ENCODE measurements at places on chromosomes 13 and 19.

DNA sequence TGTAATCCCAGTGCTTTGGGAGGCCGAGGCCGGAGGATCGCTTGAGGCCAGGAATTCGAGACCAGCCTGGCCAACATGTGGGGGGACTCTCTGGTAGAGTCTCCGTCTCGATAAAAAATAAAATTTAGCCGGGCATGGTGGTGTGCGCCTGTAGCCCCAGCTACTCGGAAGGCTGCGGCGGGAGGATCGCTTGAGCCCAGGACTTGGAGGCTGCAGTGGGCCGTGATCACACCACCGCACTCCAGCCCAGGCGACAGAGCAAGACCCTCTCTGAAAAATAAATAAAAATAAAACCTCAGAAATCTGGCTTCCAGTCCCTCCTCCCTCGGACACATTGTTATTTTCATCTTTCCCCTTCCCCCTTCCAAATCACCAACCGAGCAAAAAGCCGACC, 332 bp downstream of the IRGQ start:
- DNase-seq, result no peak

GRCh38 chr19:40556953-40557530, 19.6 kb upstream of the SHKBP1 start:
- DNase-seq, result no peak

GRCh38 chr19:33325920-33326319, 23.6 kb upstream of the CEBPA start:
- DNase-seq, result no peak

GRCh38 chr19:19361075-19361594, 40.5 kb downstream of the MAU2 start:
- DNase-seq, result peak; percentile 63

- DNase-seq, result no peak
Observed at GRCh38 chr19:12953799-12954611, 3.0 kb downstream of the GADD45GIP1 start.

DNA sequence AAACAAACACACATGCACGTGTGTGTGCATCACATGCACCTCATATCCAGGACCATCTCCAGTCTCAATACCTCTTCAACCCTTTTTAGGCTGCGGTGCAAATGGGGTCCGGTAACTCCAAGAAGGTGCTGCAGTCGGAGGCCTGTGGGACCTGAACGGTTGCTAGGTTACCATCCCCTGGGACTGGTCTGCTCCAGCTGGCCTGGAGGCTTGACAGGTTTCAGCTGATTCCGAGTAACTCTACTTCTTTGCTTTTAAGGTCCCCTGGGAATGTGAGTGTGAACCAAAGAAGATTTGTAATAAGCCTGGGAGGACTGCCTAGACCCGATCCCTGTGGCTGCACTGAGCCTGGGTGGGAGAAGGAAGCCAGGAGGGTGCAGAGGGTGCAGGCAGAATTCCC, 117.5 kb downstream of the CCNA1 start:
- peak; percentile 35 for DNase-seq

GRCh38 chr13:51541037-51541436, 43.2 kb upstream of the WDFY2 start:
- DNase-seq, result no peak

DNA sequence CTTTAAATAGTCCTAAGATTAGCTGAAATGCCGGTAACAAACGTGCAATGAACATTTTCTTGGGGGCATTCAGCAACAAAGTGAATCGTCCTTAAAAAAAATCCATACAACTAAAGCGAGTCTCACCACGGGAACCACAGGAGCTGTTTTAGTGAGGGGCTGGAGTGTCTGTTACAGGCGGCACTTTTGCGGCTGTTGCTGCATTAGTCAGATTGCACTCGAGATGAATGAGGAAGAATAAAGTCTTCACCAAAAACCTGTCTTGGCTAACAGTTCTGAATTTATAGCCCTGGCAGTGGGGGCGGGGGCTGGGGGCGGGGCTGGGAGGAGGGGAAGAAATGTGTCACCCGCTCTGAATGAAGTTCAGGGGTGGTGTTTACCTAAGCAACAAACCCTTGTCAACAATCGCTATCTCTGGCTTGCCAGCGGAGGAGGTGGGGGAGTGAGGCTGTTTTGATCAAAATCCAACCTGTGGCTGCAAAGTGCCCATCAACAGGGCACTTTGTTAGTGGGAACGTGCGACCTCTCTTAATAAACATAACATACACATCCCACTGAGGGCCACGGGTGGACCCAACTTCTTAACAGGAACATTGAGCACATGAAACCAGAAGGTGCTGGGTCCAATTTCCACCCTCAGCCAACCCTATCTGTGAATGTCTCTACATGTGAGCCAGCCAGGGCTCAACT, 44.5 kb downstream of the RFX2 start:
- peak; percentile 82 for DNase-seq

DNA sequence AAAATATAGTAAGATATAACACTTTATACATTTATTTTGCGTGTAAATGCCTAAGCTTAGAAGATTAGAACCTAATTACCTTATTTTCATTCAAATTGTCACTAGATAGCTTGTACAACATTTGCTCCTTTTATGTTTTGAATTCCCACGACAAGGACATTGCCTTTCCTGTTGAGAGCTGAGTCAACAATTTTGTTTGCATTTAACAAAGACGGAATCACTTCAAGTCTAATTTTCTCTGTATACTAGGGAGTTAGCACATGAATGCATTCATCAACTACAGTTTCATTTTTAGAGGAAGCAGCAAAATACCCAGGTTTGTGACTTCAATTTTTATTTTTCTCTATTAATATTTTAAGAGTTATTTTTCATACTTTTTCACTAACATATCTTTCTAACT, 48.7 kb upstream of the PCCA start:
- peak; percentile 77 for DNase-seq

DNA sequence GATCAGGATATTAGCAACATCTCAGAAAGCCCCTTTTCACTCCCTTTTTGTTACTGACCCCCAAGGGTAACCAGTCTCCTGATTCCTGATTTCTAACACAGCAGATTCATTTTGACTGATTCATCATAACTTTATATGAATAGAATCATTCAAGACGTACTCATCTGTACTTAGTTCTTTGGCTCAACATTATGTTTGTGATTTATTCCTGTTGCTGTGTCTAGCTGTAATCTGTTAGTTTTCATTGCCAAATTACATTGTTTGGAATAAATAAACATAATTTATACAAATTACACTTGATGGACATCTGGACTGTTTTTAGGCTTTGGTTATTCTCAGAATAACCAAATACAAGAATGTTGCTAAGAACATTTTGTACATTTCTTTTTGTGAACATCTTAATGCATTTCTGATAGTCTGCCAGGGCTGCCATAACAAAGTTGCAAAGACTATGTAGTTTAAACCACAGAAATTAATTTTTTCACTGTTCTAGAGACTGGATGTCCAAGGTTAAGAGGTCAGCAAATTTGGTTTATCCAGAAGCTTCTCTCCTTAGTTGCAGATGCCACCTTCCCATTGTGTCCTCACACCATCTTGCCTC, 62.8 kb upstream of the EDNRB start:
- DNase-seq, result no peak

DNA sequence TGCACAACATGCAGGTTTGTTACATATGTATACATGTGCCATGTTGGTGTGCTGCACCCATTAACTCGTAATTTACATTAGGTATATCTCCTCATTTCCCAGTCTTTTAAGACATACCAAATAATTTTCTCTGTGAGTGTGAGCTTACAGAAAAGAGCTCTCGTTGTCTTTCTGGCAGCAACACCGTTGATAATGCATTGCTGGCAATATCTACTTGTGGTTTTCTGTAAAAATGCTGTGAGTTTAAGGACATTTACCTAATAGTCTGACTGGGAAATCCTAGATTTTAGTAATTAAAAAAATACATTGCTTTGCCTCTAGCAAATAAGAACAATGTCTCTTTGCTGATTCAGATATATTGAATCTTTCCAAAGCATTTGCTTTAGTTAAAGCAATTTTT, 8.4 kb downstream of the IGFL3 start:
- no peak for DNase-seq

GRCh38 chr19:23957660-23958281, 43.1 kb downstream of the ZNF726 start:
- no peak for DNase-seq

DNA sequence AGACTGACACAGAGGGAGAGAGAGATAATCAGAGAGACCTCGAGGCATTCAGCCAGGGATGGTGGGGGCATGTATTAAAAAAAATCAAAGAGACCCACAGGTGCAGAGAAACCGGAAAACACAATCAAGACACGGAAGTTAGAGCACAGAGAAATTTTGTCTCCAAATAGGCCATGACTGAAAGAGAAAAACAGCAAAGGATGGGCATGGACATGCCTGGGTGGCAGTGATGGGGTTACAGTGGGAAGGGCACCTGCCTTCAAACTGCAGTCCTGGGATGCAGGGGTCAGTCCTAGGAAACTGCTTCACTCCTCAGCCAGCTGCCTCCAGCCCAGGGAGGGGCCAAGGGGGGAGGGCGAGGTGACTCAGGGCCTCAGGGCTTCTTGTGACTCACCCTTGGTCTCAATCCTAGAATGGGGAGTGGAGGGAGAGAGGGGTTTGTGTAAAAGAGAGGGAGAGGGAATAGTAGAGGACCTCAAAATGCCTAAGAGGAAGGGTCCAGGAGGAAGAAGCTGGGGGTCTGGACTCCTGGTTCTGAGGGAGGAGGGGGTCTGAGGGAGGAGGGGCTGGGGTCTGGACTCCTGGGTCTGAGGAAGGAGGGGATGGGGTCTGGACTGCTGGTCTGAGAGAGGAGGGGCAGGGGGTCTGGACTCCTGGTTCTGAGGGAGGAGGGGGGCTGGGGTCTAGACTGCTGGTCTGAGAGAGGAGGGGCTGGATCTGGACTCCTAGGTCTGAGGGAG, 3.6 kb upstream of the KCNN4 start:
- DNase-seq, result no peak

DNA sequence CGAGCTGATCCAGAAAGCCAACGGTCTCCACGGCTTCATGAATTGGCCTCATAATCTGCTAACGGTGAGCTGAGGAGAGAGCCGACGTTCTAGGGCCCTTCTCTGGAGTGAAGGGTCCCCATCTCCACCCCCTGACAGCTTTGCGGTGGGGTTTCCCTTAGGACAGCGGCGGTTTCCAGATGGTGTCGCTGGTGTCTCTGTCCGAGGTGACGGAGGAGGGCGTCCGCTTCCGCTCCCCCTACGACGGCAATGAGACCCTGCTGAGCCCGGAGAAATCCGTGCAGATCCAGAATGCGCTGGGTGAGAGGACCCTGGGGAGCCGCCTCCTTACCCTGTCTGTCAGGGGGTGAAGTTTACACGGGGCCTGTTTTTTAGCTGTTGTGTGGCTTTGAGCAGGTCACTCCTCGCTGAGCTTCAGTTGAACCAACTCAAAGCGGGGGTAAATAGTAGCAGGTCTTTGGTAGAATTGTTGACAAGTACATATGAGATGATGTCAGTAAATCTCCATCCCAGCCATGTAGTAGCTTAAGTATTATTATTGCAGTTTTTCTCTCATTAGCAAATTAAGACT, 801 bp downstream of the QTRT1 start:
- no peak for DNase-seq

DNA sequence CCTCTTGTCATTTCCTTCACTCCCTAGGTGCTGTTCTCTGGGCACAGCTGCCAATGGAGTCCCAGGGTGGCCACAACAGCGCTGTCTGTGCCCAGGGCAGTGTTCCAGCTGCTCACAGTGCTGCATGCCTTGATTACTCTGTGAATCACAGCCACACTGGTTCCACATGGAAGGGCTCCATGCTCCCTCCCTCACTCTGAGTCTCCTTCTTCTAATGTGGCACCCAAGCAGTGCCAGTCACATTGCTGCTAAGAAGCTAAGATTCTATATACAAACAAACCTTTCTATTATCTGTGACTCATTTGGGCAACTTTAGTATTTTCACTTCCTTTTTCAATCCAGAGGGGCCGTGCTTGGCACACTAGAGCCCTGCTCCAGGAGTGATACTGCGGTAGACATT, 248.7 kb downstream of the TDRD3 start:
- no peak for DNase-seq

GRCh38 chr19:30256496-30256850, 115.7 kb upstream of the ZNF536 start:
- DNase-seq, result no peak

- DNase-seq, result no peak
Observed at GRCh38 chr13:75637181-75637750, 1.1 kb downstream of the LMO7 start.

- no peak for DNase-seq
Observed at GRCh38 chr13:41326661-41327060, 15.6 kb downstream of the NAA16 start.

DNA sequence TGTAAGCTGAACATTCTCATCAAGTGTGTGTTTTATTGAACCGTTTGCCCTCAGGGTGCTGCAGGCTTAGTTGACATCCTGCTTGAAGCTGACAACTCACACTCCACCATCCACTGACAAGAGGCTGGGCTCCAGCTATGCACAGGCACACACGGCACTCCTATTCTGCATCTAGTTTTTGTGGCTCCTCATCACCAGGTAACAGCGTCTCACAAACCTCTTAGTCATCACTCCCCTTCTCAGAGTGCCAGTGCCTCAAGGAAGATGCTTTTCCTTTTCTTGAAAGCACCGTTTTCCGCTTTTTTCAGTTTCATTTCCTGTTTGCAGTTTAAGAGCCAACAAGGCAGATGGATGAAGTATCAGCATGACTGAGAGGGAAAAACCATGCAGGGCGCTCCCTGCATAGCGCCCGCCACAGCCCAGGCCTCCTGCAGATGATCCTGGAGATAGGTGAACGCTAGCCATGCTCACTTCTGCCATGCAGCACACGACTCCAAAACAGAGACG, 491.2 kb downstream of the COG6 start:
- DNase-seq, result no peak

DNA sequence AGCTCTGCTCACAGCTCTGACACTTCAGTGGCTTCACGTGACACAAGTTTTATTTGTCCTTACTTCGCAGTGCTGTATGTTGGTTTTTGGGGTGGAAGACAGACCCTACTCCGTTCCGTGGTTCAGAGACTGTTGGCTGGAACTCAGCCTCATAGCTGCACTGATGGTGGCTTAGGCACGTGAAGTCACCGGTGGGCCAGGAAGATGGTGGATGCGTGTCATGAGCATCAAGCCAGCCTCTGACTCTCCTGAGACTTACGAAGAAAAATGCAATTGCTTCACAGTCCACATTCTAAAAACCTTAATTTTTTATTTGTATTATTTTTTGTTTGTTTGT, 161.4 kb upstream of the SOX1 start:
- DNase-seq, result no peak

DNA sequence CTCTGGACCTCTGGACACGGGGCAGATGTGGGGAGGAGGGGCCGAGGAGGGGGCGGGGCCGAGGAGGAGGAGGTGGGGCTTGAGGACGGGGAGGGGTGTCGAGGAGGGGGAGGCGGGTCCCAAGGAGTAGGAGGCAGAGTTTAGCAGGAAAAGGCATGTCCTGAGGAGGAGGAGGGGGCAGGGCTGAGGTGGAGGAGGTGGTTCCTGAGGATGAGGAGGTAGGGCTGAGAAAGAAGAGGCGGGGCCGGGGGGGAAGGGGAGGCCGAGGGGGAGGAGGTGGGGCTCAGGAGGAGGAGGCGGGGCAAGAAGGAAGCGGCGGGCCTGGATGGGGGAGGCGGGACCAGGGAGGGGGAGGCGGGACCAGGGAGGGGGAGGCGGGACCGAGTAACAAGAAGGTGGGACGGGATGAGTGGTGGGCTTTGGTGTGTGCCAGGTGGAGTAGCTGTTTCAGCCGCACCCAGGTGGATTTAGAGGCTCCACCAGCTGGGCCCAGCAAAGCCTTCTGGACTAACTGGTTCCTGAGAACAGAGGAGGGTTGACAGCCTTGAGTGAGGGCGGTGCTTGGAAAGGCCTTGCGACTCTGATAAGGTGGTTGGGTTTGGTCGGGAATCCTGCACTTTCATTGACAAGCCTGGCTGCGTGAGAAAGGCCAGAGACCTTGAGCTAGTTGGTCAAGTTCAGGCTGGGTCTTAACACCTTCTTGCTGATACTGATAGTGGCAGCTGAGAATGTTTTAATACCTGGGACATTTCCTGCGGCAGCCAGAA, 7.7 kb downstream of the TECR start:
- no peak for DNase-seq

GRCh38 chr13:21595546-21595822, 8.5 kb downstream of the MICU2 start:
- no peak for DNase-seq

All from NCI-H345 (cell line).